ENCODE measurements at places on chromosomes 5 and 9.

- DNase-seq = no peak
Measured at GRCh38 chr5:16656561-16657191, 39.9 kb upstream of the RETREG1 start.

- no peak for DNase-seq
Measured at GRCh38 chr9:126113176-126113575, 213.5 kb upstream of the MVB12B start.

GRCh38 chr5:156431956-156432829, 105.2 kb downstream of the SGCD start:
- DNase-seq = no peak

DNA sequence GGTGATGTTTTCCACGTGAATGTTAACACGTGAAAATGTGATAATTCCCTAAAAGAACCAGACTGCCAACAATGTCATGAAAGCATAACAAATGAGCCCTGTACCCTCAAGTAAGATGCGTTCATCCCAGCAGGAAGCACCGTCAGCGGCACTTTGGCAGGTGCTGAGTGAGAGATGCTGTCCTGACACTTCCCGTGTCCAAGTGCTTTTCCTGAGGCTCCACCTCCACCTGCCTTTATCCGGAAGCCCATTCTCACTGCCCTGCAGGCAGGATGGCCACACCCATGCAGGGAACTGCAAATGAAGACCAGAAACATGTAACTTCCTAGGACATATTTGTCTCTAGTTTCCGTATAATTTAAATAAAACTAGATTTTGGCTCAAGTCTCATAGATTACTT, 238.0 kb upstream of the IRX2 start:
- no peak for DNase-seq

DNA sequence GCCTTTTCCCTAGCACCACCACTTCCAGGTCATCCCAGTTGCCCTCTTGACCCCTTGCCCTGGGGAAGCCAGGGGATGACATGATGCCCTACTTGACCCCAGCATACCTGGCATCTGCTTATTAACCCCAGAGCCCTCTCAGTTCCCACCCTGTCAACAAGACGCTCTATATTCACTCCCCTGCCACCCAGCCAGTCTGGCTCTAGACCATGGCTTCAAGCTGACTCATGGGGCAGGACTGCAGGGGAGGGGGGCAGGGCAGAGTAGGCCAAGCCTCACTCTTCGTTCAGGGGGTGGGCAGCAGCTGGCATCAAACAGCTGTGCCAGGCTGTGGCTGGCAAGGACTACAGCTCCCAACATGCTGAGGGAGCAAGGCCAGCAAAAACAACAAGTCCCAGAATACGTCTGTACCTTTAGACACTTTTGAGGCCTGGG, 5.3 kb downstream of the ATOSB start:
- DNase-seq = no peak

- no peak for DNase-seq
Measured at GRCh38 chr9:84716217-84716616, 46.7 kb downstream of the NTRK2 start.

- no peak for DNase-seq
Measured at GRCh38 chr5:15376088-15376487, 123.9 kb upstream of the FBXL7 start.
